ENCODE measurements at places on chromosomes 5 and 9.
A peak's percentile ranks its signal among the peaks of the same experiment; 100 is the strongest.

DNA sequence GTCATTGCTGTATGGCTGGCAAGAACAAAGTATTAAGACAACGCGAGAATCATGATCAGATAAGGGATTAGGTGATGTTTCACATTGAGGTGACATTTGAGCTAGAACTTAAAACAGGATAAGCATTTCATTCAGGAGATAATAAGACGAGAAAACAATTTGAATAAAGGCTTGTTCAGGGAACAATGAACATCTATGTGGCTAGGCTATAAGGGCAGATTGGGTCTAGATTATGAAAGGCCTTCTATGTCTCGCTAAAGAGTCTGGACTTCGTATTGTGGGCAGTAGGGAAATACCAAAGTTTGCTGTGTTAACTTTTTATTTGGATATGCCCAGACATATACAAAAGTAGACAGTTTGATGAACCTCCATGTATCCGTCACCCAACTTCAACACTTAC, 6.9 kb downstream of the MRPL22 start:
- DNase-seq = no peak

GRCh38 chr9:76932757-76933156, 26.8 kb upstream of the PRUNE2 start:
- no peak for DNase-seq

DNA sequence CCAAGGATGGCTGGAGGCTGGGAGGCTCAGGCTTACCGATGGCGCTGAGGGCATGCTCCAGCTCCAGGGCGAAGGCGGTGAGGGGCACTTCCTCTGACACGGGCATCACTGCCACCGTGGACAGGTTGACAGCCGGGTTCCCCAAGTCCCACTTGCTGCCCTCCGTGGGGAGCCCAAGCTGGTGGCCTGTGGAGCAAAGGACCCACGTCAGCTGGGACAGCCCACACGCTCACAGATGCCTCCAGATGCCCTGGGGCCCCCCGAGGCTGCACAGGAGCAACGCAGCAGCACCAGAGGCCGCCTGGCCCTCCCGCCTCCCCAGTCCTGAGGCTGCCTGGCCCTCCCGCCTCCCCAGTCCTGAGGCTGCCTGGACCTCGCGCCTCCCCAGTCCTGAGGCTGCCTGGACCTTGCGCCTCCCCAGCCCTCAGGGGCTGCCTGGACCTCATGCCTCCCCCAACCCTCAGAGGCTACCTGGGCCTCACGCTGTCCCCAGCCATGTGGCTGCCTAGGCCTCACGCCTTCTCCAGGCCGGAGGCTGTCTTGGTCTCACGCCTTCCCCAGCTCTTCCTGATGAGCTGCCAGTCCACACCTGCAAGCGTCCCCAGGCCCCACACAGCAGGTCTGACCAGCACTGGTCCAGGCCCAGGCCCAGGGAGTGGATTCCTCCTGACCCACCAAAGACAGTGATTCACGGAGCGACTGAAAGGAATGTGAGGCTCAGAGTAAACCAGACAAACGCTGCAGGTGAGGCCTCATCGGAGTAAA, 25.6 kb upstream of the NSMF start:
- DNase-seq = no peak

DNA sequence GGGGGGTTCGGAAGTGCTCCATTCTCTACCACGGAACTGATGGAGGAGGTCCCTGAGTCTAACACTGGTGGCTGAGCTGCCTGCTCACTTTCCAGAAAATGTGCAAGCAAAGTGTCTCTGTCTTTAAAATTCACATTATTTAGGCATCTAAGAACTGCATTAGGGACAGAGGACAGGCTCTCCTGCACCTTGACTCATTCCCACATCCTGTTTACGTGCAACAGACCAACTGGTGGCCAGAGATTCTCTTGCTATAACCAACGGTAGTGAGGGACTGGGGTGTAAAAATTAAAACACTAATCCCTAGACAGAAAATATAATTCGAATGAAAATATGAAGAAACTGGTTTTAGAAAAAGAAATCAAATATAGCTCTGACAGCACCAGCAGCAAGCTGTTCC, 320.9 kb downstream of the IRX2 start:
- no peak for DNase-seq

DNA sequence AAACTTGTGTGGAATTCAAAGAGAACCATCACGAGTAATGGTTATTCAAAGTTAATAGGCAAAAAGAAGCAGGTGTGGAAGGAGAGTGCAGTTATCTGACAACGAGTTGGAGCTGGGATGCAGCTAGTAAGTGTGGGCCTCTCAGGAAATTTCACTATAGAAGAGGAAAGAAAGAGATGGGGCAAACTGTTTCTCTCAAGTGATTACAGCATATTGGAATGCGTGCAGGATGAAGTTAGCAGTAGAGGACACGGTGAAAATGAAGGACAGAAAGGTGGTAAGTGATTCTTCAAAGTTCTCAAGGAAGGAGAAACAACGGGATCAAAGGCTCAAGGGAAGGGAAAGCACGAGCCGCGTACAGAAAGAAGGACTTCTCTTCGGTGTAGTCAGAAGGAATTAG, 84.0 kb downstream of the ADAMTS12 start:
- DNase-seq = no peak

DNA sequence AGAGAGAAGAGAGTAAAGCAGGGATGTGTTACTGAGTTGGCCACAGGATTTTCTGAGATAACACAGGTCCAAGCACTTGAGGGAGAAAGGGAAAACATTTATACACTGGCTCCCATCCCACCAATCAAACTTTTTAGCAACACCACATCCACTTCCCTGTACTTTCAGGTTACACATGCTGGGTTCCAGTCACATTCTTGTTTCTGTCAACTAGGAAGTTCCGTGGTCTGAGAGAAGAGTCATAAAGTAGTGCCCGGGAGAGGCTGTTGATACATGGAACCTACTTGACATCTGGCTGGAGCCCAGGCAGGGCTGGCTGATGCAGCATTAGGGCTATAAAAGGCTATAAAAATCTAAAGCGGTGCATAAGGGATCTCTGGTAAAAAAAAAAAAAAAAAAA, 473.9 kb upstream of the COX7C start:
- no peak for DNase-seq

- DNase-seq = no peak
Measured at GRCh38 chr9:72952914-72953313, at the start of gene ALDH1A1. TSS of gene ALDH1A1 (minus strand) at chr9:72953053. CDS start at chr9:72953000, 53 bp downstream.

- no peak for DNase-seq
Measured at GRCh38 chr5:172757394-172758010, 13.5 kb downstream of the DUSP1 start.

DNA sequence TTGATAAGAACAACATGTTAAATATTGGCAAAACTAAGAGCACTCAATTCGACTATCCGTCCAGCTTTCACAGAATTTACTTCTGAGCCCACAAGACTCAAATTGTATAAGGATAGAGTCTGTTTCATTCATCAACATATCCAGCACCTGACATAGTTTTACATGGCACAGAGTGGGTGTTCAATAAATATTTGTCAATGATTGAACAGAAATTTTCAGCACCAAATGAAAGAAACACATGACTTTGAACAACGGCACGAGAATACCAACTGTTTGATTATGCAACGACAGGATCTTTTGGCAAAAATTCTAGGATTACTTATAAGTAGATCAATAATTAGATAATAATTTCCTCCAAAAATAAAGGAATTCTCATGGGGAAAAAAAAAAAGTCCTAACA, 41.8 kb downstream of the SKP2 start:
- DNase-seq = no peak

DNA sequence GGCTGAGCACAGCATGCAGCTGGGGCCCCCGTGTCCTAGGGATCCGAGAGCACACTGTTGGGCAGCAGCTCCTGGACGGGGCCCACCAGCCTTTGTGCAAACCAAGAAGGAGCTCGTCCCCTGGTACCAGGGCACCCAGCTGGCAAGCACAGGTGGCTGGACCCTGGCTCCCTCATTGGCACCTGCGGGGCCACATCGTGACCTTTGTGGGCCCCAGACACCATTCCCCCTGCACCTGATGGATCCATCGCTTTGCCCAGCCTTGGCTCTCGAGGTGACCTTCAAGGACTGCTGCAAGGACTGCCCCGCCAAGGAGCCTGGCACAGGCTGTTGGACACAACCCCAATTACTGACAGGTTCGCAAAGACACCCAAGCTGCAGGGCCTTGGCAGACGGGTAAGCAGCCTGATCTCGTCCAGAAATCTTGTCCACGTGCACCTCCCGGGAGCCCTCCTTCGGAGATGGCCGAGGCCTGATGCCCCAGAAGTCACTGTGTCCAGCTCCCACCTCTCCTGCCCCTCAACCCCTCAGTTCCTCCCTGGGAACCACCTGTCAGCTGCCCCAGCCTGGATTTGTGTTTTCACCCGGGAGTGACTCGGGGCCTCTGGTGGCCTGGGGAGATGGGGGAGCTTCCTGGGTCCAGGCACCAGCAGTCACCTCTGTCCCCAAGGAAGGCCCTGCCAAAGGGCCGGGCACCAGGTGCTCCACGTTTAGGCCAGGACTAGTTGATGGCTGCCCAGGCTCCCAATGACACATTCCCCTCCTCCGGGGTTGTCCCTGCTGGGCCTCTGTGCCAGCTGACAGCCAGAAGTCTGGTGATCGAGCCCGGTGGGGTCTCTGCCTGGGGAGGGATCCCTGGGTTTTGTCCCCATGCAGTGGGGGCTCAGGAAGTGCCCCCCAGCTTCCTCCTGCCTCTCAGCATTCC, 137.1 kb upstream of the PPP1R26 start:
- DNase-seq = no peak

GRCh38 chr5:81233080-81233634, at the start of gene CKMT2:
TSS of gene CKMT2 (plus strand) at chr5:81233322. CDS start at chr5:81251133, 17,811 bp downstream.
- peak; percentile 93 for DNase-seq
